Stimulated activated CD4-positive, alpha-beta T cell treated with anti-CD3 and anti-CD28 coated beads, Interleukin-1b, Interleukin-23, amount 100 ng/mL, for 1 hour (primary cell): ENCODE measurements at places on chromosomes 7 and 10.

DNA sequence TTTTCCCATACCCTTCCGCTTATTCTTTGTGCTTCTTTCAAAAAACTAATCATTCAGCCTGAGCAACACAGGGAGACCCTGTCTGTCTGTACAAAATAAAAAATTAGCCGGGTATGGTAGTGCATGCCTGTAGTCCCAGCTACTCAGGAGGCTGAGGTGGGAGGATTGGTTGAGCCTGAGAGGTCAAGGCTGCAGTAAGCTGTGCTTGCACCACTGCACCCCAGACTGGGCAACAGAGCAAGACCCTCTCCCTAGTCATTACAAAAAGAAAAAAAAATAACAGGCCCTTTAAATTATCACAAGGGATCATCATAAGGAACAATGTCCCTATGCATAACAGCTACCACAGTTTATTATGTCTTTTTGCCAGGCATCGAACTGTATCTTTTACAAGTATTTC, 119.6 kb downstream of the TRIM24 start:
- DNase-seq, result no peak

GRCh38 chr10:26781797-26782196, 79.0 kb downstream of the ABI1 start:
- no peak for DNase-seq

DNA sequence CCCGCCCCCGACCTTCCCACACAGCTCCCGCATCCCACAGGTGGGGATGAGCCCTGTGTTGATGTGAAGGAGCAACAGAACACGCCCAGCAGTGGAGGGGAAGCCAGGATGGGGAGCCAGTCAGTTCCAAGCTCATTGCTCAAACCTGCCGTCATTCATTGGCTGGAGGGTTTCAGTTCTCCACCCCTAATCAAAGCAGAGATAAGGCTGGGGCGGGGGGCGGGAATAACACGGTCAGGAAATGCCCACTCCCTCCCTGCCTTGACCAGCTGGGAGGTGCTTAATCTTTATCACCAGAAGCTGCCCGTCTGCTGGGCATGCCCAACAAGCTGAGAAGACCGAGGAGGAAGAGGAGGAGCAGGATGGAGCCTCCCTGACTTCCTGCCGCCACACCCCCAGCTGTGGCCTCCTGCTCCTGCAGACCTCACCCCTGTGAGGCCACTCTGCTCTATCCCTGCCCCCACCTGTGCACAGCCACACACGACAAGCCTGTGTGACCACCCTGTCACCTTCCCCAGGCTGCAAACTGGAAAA, 265.1 kb downstream of the ZEB1 start:
- DNase-seq, result no peak

DNA sequence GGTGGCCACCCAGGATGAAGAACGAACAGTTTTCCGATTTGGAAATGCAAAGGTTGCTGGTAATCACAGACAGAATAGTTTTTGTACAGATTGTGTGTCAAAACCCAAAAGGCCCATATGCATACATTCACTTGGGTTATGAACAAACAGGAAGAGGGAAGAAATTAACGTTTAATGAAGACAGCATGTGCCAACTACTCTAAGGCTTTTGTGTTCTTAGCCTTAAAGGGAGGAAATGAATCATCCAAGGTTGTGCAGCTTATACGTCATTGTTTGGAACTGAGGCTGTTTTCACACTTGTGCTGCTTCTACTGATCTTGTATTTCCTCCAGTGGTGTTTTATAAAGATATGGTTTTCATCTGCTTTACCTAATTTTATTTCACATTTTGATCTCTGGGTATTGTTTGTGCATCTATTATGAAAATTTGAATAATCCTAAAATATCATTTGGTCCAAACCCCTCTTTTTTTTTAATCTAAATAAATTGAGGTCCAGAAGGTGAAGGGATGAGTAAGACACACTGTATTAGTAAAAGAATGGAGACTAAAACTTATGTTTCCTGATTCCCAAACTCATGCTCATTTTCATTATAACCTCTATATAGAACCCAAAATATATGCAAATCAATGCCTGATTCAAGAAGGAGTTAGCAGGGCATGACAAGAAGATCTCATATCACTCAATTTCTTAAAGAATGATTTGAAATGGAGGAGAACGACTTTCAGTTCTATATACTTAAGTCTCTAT, 373.1 kb downstream of the THSD7A start:
- DNase-seq, result no peak

DNA sequence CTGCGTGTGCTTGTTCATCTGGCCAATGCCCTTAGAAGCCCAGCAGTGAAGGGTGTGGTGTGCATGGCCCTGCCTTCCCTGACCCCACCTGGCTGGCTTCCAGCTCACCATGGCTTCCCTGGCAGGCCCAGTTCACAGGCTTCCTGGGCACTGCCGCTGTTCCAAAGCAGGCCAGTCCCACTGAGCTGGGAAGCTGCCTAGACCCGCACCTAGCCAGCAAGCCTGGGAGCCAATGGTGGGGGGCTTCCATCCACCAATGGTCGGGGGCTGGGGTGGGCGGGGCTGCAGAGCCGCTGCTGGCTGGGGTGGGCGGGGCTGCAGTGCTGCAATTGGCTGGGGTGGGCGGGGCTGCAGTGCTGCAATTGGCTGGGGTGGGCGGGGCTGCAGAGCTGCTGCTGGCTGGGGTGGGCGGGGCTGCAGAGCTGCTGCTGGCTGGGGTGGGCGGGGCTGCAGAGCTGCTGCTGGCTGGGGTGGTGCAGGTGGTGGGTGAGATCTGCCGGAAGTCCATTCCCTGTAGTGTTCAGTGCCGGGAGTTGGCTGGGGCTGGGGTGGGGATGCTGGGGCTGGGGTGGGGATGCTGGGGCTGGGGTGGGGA, 12.4 kb downstream of the CALY start:
- DNase-seq, result peak; percentile 18

GRCh38 chr10:97831259-97831658, 18.4 kb upstream of the GOLGA7B start:
- no peak for DNase-seq

DNA sequence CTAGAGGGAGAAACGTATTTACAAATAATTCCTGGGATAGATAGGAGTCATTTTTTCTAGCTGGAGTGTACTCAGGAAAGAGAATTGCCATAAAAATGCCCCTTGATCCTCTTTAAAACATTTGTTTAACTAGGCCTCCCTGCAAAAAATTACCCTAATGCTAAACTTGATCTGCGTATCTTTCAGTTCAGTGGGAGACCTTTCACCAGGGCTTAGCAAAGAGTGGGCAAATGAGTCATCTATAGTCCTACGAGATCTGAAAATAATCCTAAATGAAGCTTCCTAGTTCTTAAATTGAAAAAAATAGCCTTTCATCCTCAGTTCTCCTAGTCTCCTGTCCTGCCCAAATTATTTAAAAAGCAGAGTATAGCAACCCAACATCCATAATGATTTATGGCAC, 198.6 kb upstream of the FRMD4A start:
- no peak for DNase-seq

- DNase-seq, result no peak
Measured at GRCh38 chr7:6290319-6290741, 17.9 kb upstream of the CYTH3 start.

DNA sequence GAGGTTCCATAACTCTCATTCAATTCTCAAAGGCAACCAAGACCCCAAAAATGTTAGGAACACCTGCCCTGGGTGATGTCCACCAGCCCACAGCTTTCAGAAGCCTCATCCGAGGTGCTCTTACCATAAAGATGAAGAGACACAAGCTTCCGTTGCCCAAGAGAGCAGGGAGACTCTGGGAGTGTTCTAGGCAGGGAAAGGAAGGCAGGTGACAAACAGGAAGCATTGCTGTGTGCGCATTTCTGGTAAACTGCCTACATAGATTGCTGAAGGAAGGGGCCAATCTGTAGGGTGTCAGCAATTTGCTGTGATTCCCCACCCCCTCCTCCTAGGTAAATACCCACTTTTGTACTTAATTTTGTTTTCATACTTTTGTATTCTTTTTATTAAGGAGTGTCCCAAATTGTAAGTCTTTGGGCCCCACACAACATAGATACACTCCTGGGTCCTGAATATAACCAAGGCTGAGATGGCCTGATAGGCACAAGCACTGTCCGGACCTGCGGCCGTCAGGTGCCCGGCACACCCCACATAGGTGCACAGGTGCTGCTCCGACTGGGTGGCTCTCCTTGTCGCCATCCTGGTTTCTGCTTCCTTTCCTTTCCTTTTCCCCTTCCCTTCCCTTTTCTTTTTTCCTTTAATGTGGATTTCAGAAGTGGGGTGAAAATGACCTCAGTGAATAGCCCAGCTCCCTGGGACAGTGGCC, 51.4 kb upstream of the SMNDC1 start:
- DNase-seq, result no peak

GRCh38 chr7:55129541-55130394, 111.0 kb downstream of the EGFR start:
- no peak for DNase-seq

- DNase-seq, result no peak
Measured at GRCh38 chr7:37531225-37531624, 82.6 kb upstream of the ELMO1 start.

DNA sequence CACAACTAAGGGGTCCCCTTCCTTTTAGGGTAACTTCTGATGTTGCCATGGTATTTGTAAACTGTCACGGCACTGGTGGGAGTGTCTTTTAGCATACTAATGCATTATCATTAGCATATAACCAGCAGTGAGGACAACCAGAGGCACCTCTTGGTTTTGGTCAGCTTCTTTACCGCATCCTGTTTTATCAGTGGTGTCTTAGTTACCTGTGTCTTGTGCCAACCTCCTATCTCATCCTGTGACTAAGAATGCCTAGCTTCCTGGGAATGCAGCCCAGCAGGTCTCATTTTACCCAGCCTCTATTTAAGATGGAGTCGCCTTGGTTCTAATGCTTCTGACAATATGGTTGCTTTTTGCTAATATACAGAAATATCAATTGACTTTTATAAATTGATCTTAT, 54.9 kb downstream of the AHCYL2 start:
- no peak for DNase-seq

DNA sequence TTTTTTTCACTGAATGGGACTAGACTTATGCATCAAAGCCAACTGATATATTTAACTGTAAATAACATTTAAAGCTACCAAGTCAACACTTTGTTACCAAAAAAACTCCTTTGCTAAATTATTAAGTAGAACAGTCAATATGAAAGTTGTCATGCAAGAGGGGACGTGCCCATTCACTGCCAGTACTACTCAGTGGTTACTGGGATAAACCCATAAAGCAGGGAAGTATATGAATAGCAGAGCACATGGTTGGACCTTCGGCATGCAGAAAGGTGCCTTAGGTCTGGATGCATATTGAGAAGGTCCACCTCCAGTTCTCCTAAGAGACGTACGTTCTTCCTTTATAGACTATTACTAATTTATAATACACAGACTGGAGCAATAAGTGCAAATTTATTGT, 120.1 kb downstream of the SVOPL start:
- DNase-seq, result no peak

- DNase-seq, result no peak
Measured at GRCh38 chr7:39069031-39069430, 91.3 kb downstream of the POU6F2 start.

- DNase-seq, result no peak
Measured at GRCh38 chr10:132524443-132525285, 12.9 kb upstream of the INPP5A start.

- DNase-seq, result no peak
Measured at GRCh38 chr10:131663351-131663750, 237.5 kb upstream of the PPP2R2D start.

DNA sequence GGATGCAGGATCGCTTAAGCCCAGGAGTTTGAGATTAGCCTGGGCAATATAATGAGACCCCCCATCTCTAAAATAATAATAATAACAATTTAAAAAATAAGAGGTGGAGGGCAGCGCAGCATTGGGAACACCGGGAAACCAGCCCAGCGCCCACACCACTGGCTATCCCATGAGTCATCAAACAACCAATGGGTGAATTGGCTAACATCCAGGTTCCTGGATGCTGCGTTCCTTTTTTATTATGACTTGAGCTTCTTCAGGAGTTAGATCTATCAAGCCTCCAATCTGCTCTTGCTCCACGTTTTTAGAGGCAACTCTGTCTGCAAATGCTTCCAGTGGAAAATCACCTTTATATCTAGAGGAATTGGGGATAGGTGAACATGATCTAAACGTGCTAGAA, 10.0 kb upstream of the LRRC4 start:
- no peak for DNase-seq

DNA sequence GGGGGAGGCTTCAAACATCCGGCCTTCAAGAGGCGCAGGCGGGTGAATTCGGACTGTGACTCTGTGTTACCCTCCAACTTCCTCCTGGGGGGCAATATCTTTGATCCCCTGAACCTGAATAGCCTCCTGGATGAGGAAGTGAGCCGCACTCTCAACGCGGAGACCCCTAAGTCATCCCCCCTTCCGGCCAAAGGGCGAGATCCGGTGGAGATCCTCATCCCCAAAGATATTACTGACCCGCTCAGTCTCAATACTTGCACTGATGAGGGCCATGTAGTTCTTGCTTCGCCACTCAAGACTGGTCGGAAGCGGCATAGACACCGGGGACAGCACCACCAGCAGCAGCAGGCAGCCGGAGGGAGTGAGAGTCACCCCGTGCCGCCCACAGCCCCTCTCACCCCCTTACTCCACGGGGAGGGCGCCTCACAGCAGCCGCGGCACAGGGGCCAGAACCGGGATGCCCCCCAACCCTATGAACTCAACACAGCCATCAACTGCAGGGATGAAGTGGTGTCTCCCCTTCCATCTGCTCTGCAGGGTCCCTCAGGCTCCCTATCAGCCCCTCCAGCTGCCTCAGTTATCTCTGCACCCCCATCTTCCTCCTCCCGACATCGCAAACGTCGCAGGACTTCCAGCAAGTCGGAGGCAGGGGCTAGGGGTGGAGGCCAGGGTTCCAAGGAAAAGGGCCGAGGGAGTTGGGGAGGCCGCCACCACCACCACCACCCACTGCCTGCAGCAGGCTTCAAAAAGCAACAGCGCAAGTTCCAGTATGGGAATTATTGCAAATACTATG, 1.1 kb downstream of the MEPCE start:
- no peak for DNase-seq

DNA sequence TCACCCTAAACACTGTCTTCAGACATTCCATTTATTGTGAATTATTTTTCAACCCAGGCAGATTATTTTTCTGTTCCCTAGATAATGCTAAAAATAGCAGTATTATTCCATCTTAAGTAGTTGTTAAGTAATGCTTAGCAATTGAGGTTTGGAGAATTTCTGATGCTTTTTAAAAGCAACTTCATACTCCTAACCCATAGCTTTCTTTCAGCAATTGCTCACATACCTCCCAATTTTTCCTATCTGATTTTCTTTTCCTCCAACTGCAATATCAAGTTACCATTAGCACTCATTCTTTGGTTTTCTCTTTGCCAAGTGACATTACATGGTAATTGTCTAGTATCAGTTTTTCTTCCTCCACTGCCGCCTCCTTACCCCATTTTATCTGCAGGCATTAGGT, 104.7 kb downstream of the GPR85 start:
- DNase-seq, result no peak
